Small intestine (tissue), 16 donors: ENCODE measurements at places on chromosomes 1 and 21.

GRCh38 chr1:1684031-1684681 lies 8.4 kb downstream of the SLC35E2B start:
- DNase-seq, result no peak

DNA sequence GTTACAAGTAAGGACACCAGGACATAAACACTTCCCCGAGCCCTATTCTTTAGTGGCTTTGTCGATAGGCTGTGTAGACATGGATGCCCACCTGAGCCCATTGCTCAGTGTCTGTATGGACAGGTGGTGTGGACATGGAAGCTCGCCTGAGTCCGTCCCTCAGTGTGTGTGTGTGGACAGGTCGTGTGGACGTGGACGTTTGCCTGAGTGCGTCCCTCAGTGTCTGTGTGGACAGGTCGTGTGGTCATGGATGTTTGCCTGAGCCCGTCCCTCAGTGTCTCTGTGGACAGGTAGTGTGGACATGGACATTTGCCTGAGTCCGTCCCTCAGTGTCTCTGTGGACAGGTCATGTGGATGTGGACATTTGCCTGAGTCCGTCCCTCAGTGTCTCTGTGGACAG lies 38.7 kb upstream of the COL6A2 start:
- DNase-seq, result no peak

- no peak for DNase-seq
Observed at GRCh38 chr1:114437812-114438211, 73.2 kb downstream of the TRIM33 start.

DNA sequence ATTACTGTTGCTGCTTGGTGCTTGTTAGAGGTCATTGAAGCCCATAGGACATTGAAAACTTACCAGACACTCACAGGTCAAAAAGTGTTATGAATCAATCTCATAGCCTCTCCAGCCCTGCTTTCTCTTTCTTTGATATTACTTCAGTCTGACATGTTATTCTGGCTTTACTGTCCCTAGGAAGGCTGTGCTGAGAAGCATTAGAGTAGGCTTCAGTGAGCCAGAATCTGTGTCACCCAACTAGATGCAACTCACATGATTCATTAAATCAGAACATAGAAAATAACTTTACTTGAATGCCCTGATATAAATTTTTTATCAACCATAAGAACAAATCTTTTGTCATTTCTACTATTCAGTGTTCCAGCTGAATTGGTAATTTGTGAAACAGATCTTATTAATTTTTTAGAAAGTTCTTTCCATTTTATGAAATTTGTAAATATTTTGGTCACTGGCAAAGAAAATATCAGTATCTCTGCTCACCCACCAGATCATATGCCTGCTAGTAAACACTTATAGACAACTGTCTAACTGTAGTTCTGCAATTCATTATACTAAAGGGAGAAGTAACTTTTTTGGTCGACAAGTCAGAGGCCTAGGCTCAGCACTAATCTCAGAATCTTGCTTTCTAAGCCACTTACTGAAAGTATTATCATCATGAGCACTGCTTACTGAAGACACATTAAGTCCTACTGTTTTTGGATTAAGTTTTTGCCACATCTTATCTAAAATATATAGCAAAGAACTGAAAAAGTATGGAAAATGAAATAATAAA lies 48.2 kb downstream of the RPAP2 start:
- no peak for DNase-seq

DNA sequence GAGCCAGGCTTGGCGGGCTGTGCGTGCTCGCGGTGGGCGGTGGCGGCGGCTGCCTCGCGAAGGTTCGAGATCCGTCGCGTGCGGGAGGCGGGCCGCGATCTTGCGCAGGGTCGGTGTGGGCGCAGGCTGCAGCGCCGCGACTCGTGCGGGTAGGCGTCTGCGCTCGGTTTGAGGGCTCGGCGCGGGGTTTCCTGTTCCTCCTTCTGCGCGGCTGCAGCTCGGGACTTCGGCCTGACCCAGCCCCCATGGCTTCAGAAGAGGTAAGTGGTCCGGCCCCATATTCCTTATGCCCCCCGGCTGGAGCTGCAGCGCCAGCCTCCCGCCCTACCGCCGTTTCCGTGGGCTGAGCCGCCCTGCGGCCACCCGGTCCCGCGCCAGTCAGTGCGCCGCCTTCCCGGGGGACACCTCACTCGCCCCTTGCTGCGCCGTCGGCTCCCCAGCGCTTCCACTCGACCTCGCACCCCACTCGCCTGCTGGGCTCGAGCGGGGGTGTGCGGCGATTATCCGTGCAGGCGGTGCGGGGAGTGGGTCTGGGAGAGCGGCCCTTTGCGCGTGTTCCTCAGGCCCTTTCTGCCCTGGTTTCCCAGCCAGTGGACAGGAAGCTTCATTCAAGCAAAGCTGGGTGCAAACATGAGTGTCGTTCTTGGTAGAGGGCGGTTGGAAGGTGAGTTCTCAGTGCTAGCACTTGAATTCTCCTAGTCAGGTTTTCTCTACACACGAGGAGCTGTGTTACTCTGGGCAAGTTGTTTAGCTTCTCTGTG lies at the start of gene CACYBP:
Gene CACYBP (plus strand): TSS at position 12 of the 761 bp plus-strand sequence. CDS start 234 bp downstream, at position 246.
- peak; percentile 53 for DNase-seq

DNA sequence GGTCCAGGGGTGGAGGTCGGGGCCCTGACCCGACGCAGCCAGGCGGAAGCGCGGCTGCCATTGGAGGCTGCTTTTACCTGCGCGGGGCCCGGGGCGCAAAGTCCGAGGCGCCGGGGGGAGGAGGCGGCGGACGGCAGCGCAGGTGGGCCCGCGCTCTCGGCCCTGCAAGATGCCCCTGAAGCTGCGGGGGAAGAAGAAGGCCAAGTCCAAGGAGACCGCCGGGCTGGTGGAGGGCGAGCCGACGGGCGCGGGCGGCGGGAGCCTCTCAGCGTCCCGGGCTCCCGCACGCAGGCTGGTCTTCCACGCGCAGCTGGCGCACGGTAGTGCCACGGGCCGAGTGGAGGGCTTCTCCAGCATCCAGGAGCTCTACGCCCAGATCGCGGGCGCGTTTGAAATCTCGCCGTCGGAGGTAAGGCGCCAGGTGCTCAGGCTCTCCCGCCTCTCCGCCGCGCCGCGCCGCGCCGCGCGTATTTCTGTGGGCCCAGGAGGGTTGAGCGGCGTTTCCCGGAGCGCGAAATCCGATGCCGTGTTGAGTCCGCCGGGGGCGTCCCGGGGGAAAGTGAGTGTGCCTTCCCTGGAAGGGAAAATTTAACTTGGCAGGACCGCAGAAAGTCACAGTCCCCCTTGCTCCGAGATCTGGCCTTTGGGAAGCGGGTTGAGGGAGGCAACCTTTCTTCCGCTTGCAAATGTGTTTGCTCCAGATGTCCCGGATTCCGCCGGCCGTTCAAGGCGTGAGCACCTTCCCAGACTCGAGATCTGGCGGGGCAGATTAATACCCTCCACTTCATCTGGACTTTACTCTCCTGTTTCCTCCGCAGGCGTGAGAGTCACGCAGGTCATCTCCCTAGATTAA lies at the start of gene GIPC2:
Gene GIPC2 (plus strand): TSS at position 41 of the 853 bp plus-strand sequence. CDS start 129 bp downstream, at position 170.
- peak; percentile 85 for DNase-seq

- peak; percentile 60 for DNase-seq
Observed at GRCh38 chr1:11784993-11785769, 20.6 kb downstream of the MTHFR start.

DNA sequence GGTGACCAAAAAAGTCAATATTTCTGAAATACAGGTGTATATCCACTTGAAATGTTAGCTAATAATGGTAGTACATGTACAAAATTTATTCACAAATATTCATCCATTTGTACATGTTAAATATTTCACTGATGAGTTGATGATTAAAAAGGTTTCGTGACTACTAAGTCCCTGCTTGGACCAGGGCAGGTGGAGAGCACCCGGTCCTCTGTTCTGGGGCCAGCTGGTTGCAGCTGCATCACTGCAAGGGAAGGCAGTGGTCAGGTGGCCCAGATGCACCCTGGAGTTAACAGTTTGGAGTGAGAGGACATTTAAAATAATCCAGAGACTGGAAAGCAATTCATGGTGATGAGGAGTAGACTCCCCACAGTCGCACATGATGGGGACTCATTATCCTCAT lies 141.2 kb downstream of the ZBTB18 start:
- no peak for DNase-seq

DNA sequence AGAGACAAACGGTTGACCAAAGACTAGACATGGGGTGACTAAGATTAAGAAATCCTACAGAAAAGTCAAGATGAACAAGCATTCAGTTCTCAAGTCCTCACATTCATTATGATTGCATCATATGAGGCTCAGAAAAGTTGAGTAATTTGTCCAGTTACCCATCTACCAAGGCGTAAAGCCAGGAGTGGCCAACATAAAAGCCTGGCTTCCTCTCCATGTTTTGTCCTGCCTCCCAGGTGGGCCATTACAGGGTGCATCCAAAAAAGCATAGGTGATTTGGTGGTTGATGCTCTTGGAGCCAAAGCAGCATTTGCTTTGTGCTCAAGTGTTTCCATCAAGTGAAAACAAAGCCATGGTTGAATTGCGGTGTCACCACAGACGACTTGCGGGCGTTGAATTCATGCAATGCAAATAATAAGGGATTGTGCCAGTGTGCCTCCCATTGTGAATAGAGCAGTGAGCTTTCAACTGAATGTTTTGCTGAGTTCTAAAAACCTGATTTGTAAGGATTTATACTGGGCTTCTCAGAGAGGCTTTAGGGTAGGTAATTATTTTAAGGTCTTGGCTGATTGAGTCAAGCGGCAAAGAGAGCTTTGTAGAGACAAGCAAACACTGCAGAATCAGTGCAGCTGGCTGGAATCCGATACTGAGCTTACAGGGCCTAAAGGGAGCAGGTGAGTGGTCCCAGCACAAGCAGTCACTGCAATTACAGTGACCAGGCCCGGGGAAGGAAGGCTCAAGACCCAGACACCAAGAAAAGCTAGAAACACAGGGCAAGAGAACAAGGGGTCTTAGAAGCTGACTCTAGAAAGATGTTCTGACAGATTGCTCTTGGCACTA lies 54.1 kb downstream of the KCNJ15 start:
- no peak for DNase-seq

- DNase-seq, result no peak
Observed at GRCh38 chr21:44000360-44000759, 11.7 kb upstream of the TRAPPC10 start.

DNA sequence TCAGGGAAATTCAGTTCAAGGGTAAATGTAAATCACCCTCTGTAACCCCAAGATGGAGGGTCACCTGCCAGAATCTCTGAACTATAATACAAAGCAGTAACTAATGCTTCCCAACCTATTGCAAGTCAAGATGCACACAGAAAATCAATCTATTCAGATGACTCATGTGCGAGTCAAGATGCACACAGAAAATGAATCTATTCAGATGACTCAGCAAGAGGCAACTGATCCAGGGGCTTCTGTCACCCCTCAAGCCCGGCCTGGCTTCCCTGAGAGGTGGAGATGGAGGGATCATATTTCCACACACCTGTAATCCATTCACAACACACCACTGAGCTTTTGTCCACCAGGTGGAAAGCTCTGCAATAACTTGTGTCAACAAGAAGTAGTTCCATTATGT lies 17.4 kb upstream of the HIVEP3 start:
- DNase-seq, result no peak

GRCh38 chr1:102466487-102466886 lies 469.8 kb upstream of the OLFM3 start:
- DNase-seq, result no peak

GRCh38 chr1:232012773-232013386 lies 386.3 kb downstream of the DISC1 start:
- DNase-seq, result peak; percentile 14

- DNase-seq, result no peak
Observed at GRCh38 chr1:53462193-53462592, 3.0 kb downstream of the DMRTB1 start.

DNA sequence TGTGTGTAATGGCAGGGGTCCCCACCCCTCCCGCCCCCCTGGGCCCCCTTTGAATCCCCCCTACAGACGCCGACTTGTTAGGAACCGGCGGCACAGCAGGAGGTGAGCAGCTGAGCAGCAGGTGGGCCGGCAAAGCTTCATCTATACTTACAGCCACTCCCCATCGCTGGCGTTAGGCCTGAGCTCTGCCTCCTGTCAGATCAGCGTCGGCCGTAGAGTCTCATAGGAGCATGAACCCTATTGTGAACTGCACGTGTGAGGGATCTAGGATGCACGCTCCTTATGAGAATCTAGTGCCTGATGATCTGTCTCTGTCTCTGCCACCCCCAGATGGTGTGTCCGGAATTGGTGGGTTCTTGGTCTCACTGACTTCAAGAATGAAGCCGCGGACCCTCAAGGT lies 14.9 kb upstream of the VPS26C start:
- no peak for DNase-seq

DNA sequence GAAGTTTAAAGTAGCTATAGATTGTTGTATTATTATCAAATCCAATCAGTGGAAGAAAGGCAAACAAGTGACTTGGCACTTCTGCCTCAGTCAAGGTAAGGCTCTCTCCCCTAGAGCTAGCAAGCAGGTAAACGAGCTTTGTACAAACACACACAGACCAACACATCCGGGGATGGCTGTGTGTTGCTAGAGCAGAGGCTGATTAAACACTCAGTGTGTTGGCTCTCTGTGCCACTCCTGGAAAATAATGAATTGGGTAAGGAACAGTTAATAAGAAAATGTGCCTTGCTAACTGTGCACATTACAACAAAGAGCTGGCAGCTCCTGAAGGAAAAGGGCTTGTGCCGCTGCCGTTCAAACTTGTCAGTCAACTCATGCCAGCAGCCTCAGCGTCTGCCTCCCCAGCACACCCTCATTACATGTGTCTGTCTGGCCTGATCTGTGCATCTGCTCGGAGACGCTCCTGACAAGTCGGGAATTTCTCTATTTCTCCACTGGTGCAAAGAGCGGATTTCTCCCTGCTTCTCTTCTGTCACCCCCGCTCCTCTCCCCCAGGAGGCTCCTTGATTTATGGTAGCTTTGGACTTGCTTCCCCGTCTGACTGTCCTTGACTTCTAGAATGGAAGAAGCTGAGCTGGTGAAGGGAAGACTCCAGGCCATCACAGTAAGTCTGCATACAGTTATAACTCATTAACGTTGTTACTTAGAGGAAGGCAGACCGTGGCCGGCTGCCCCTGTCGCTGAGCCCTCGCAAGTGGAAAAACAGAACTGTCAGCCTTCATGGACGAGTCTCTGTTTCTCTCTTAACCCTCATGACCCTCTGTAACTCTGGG lies at the start of gene PALMD:
Gene PALMD (plus strand): TSS at position 415 of the 833 bp plus-strand sequence. CDS start 205 bp downstream, at position 620.
- peak; percentile 21 for DNase-seq

DNA sequence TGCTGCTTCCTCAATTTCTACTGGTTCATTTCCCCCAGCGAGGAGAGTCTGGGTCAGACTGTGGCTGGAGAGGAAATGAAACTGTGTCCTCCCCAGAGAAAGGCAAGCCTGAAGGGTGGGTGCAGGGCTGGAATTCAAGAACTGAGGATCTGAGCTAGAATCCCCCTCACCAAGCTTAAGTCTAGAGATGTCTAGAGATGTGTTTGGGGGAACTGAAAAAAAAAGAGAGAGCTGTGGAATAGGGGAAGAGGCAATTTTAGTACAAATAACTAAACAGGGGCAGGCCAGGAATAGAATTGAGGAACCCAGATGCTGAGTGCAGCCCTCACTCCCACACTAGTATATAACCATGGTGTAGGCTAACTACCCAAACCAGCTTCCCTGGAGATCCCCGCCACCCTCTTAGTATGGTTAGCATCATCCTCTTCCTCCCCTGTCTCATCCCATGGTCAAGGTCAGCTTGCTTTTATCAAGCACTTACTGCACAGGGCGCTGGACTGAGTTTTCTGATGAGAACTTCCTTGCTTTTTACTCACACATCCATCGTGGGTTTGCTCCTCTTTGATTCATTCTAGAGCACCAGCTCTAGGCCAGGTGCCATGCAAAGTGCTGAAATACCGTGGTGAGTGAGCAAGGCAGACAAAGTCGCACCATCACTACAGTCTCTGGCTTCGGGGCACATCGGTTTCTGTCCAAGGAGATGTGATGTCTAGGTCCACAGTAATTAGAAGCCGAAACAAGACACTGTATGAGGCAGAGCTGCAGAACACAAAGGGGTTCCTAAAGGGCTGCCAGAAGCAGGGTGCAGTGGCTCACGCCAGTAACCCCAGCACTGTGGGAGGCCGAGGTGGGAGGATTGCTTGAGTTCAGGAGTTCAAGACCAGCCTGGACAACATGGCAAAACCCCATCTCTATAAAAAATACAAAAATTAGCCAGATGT lies 112.9 kb upstream of the IPO9 start:
- DNase-seq, result no peak
